ENCODE measurements at places on chromosomes 16 and 17. TPM values are rescaled to one million over a fixed set of nuclear protein-coding genes. Genes with fewer than 3 reads are reported as not detected.

The PLXDC1 gene
- total RNA-seq, result 0.28 TPM

The POLG2 gene
- total RNA-seq, result 11.0 TPM

The SMIM36 gene
- total RNA-seq, result not detected

The KRTAP4-1 gene
- total RNA-seq, result not detected

The CCL8 gene
- total RNA-seq, result not detected

The CD300LB gene
- not detected for total RNA-seq

The ALDH3A1 gene
- total RNA-seq, result 1.0 TPM

The MT4 gene
- total RNA-seq, result not detected

The NPB gene
- 0.21 TPM for total RNA-seq

The HOXB9 gene
- not detected for total RNA-seq

The NSRP1 gene
- total RNA-seq, result 16.9 TPM

The PYCARD gene
- total RNA-seq, result 105 TPM

The STAT5A gene
- 1.3 TPM for total RNA-seq

The TNFRSF17 gene
- not detected for total RNA-seq

The PRR29 gene
- 0.03 TPM for total RNA-seq

The CNGB1 gene
- total RNA-seq, result 0.14 TPM

The MMP2 gene
- total RNA-seq, result 52.9 TPM

The GRB7 gene
- 15.6 TPM for total RNA-seq
